Renal pelvis (tissue), 12 donors: ENCODE measurements at places on chromosomes 5 and 9. TPM values are rescaled to one million over a fixed set of nuclear protein-coding genes. Genes with fewer than 3 reads are reported as not detected.

GRCh38 chr9:83304686-83305085 lies 233.5 kb downstream of the FRMD3 start:
- DNase-seq = no peak

DNA sequence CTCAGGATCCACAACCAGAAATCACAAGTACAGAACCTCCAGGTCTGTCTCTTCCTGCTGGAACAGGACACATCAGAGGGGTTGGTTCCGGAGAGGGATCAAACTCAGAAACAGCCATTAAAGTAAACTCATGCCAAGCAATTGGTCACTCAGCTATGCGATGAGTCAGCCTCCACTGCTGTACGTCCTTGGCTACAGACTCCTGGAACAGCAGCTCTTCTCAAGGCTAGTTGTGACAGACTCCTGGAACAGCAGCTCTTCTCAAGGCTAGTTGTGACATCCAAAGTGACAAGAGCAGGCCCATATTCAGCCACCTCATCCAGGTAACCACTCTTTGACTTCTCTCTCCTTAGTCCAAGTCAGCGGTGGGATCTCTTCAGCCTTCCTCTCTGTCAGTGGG lies at the start of gene SPINK13:
TSS of gene SPINK13 (plus strand) at position 229 of the 400 bp plus-strand sequence. CDS start 1,279 bp downstream, outside the sequence.
- no peak for DNase-seq

GRCh38 chr9:36878986-36879982 lies 154.8 kb downstream of the PAX5 start:
- no peak for DNase-seq

DNA sequence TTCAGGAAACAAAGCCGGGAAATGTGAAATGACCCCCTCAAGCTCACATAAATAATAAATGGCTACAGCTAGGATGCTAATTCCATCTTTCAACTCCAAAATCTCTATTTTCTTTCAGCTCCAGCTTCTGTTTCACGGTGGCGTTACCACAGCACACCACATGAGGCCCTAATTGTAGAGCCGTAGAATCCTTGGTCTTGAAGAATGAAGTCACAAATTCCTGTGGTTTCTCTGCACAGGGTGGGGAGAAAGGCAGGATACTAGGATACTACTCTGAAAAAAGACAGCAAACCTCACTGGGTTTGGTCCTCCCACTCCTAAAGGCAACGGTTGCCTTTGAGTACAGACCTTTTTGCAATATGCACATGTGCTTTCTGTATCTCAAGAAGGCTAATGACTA lies 13.9 kb upstream of the RARS1 start:
- DNase-seq = no peak

DNA sequence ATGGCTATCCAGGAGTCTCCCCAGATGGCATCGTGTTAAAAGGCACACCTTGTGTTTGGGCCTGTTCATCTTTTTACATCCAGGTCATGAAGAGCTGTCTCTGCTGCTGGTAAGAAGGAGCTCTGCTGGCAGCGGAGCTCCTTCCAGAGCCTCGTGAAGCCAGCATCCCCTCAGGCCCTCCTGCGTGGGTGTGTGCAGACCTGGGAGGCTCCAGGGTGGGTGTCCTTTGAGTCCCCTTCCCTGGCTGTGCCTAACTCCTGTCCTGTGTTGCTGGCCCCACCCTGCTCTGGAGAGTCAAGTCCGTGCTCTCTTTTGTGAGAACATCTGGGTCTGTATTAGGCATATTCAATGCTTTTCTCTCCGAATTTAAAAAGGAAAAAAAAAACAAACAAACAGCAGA lies 149.6 kb upstream of the IRX2 start:
- DNase-seq = no peak

Gene DOCK8
- 12.9 TPM for polyA plus RNA-seq

DNA sequence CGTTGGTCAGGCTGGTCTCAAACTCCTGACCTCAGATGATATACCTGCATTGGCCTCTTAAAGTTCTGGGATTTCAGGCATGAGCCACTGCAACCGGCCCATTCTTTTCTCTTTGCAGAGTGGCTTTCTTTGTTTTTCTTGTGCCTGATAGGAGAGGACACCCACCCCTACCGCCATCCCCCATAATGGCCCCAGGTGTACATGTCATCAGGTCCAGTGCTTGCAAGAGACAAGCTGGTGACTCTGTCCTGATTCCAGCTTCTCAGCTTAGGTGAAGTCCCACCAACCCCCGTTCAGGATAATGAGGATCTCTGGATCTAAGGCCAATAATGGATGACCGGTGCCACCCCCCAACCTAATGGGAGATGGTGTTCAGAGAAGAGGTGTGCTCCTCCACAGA lies 2.3 kb upstream of the AIF1L start:
- DNase-seq = no peak

DNA sequence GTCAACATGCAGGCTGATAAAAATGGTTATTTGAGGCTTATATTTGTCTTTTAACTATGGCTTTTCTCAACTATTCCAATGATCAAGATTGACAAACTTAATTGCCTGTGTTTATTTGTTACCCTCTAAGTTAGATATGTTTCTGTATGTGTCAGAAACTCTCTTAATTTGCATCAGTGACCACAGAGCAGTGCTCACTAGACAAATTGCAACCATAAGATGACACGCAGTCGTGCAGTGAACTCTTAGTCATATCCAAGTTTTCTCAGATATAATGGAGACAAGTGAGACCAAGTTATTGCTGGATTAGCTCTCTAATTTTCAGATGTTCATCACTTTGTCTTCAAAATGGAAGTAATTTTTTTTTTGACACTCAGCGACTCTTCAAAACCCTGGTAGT lies 342.2 kb upstream of the RFX3 start:
- DNase-seq = no peak

DNA sequence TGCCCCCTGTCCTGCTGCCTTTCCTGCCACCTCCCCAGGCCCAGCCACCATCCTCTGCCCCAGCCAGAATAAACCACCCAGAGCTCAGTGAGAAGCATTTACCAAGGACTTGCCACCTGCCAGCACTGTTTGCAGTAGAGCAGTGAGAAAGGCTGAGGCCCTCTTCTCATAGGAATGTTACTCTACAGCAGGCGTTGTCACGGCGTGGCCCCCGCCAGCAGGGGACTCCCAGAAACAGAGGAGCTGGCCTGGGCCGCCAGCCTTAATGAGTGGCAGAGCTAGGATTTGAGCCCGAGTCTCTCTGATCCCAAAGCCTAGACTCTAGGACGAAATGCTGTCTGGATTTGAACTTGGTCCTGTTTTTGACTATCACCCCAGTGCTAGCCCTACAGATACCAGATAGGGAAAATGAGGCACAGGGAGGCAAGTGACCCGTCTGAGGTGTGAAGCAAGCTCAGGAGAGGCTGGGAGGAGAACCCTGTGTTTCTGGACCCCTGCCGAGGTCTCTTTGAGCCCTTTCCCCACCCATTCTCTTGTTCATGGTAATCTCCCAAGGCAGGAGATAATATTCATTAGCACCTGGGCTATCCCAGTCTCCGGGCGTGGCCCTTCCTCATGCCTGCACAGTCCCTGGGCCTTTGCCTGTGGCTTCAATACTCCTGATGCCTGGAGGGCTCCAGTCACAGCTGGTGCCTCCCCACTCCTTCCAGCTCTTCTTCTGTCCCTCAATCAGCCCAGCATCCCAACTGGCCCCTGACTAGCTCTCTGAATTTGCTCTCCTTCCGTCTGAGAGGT lies 30.7 kb downstream of the HRH2 start:
- DNase-seq = no peak

Gene KYAT1
- polyA plus RNA-seq = 29.4 TPM

DNA sequence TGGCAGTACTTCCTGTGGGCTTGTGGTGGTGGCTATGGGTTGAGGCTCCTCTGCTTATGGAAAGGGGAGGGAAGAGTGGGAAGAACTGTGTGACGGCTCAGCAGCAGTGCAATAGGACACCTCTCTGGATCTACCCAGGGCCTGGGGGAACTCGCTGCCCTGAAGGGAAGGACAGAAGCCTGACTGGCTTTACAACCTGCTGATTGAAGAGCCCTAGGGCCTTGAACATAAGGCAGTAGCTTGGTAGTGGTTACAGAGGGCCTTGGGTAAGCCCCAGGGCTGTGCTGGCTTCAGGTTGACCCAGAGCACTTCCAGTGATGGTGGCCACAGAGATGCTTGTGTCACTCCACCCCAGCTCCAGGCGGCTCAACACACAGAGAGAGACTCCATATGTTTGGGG lies 5.5 kb downstream of the CCIN start:
- DNase-seq = no peak

DNA sequence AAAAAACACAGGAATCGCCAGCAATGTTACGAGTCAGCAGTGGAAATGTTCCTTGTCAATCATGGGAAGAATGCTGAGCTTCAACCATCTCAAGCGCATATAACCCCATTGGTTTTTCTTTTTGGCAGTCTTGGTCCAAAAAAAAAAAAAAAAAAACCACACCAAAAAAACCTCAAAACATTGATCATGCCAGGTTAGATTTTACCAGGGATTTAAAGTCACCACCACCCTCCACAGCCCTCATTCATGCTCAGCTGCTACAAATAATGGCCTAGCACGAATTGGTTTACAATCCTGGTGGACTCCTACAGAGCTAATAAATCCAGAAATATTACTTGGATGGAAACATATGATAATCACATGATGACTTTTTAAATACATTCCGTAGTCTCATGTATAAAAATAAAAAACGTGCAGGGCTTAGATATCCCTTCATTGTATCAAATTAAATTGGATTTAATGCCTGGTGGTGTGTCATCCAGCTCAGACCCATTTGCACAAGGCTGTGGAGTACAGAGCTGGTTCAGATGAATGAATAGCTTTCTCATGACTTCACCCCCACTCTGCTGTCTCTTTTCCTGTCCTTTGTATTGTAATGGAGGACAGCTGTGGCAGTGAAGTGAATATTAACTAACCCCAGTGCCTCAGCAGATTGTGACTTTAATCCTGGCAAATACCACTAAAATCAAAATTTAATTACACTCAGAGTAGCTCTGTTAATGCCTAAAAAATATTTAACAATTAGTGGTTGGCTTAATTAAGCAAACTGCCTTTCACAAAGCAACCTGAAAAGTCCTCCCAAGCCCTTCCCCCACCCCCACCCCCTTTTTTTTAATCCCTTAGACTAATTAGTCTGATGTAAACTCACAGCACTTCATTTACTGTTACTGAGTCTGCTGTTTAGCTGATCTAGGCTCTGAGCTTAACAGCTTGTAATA lies 626.5 kb upstream of the ZNF608 start:
- no peak for DNase-seq

Gene PAPPA
- 2.8 TPM for polyA plus RNA-seq

DNA sequence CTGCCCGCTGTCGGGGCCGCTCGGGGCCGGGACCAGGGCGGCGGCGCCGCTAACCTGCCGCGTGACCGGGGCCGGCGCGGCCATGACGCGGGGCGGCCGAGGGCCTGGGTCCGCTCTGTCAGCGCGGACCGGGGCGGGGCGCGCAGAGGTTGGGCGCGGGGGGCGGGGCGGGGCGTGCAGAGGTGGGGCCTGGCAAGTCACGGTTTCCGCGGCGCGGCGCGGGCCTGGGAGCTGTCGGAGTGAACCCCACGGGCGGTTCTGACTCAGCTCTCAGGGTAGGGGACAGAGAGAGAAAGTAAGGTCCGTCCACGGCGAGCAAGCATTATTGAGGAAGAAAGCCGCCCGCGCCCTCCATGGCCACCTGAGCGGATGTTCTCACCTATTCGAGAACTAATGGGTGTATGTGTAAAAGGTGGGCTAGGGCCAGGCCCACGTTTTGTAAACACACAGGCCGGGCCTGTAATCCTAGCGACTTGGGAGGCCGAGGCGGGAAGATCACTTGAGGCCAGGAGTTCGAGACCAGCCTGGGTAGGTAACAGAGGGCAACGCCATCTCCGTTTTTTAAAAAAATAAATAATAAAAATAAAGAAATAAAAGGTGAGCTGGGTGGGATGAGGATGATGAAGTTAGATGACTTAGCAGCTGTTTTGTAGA lies at the start of gene PRXL2C:
TSS of gene PRXL2C (minus strand) at position 120 of the 654 bp plus-strand sequence. CDS start at position 84, 36 bp downstream.
- peak; percentile 62 for DNase-seq

Gene GBGT1
- polyA plus RNA-seq = 1.9 TPM
